Left cardiac atrium (tissue), 4 donors: ENCODE measurements at places on chromosomes 5 and 9. TPM values are rescaled to one million over a fixed set of nuclear protein-coding genes. Genes with fewer than 3 reads are reported as not detected.

The NR4A3 gene
- total RNA-seq = 38.6 TPM

The GDA gene
- total RNA-seq = 0.29 TPM

The FGD3 gene
- total RNA-seq = 5.2 TPM

The TEK gene
- 29.5 TPM for total RNA-seq

The SLC24A2 gene
- total RNA-seq = not detected
